ENCODE measurements at places on chromosomes 3 and 15.

GRCh38 chr3:119974656-119975055 is 119.6 kb downstream of the GSK3B start:
- DNase-seq = no peak

DNA sequence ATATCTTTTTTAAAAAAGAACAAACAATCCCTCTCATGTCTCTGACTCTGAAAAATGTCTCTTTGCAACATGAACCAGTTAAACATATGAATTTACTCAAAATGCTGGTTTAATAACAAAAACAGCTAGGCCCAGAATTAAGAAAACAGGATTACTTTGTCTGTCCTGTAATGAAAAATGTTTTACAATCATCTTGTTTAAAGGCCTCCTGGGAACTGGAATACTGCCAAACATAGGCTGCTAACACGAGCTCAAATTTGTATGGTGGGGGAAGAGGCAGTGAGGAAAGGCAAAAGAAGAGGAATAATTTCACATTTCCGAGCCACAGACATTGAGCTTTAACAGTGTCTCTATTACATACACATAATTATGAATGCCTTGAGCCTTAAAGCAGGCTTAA is 61.7 kb upstream of the PPIB start:
- no peak for DNase-seq

DNA sequence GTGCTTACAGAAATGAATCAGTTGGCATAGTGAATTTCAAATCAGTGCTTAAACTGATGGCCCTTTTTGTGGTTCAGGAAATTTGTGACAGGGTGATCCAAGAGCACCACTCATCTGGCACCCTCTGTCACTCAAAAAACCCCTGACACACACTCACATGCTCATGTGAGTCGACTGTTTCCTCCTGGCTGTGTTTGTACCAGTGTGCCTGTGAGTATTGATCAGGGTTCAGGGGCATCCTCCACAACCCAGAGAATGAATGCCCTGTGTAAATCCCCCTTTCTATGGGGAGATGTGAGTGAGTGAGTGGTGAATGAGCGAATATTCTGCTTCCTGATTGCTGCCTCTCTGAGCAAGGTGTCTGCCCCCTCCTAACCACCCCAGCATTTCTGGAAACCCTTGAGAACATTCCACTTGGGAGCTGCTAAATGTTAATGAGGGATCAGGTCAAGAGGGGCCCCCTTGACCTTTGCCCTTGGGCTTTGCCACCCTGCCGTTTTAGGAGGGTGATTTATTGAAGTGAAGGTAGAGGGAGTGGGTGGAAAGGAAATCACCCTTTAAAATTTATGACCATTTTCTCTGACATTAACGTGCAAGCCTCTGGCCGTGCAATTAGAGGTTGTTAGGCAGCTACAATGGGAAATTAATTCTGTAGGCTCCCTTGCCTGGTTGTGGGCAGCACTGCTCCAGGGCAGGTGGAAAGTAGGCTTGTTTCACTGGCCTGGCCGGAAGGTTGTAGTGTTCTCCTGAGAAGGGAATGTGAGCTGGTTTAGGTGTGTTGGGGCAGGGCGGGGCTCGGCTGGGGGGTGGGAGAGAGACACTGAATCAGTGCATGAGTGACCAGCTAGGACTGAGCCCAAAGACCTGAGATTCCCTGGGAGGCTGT is 87.2 kb downstream of the SLCO3A1 start:
- DNase-seq = no peak

DNA sequence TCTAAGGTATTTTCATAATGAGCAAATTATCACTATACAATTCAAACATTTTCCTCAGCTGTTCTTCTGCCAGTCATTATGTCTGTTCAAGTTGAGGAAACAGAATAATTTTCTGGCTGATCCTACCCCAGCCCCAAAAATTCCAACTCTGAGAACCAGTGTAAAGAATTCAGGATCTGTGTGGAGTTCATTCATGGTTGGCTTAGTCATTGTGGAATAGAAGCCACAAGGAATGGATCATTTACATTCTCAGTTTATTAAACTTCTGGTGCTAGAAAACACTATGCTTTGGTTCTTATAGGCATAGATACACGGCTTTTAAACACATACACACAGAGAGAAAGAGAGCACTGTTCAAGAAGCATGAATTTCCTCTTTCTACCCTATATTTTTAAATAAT is 134.6 kb downstream of the CMSS1 start:
- DNase-seq = no peak

DNA sequence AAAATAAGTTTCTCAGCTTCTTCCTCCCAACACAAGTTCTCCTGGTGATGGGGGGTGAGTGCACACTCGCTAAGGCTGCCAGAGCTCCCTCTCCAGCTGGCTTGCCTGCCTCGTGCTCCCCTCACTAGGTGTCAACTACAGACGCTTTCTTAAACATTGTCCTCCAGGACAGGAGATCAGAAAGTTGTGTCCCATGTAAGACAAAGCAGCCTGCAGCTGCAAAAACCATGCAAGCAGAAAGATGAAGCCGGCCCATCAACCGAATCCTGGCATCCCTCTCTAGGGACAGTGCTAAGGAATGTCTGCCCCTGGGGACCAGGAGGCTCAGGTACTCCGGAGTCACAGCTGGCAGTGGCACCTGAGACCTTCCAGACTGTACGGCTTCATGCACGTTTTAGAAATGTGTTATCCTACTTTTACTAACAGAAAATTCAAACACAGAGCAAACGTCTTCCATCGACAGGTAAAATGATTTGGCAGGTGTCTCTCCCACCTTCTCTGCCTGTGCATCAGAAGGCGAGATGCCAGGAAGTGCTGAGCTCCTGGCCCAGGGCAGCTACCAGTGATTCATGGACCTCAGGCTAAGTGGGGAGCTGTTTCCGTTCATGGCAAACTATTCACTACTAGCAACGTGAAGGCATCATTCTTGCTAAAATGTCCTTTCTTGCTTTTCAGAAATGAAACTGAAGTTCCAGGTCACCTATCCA is 246.1 kb downstream of the ADAMTS17 start:
- DNase-seq = no peak

DNA sequence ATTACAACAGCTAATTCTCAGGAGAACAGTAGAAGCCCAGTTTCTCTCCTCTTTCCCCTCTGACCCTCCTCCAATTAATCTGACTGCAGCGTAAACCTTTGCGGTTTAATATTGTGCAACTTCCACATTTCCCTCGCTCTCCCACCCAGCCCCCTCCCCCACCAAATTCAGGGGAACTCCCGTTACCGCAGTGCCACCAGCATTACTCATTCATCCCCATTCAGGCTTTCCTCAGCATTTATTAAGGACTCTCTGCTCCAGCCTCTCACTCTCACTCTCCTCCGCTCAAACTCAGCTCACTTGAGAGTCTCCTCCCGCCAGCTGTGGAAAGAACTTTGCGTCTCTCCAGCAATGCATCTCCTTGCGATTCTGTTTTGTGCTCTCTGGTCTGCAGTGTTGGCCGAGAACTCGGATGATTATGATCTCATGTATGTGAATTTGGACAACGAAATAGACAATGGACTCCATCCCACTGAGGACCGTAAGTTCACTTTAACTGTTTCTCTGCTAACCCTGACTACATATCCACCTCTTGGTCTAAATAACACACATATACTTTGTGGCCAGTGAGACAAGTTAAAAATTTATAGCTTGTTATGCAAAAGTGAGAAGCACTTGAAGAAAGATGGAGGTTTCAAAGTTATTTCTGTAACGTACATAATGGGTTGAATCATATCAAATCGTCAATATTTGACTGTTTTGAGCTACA is at the start of gene PTX3:
TSS of gene PTX3 (plus strand) at position 268 of the 709 bp plus-strand sequence. CDS start at position 352, 84 bp downstream.
- DNase-seq = no peak

- DNase-seq = no peak
Observed at GRCh38 chr15:55742498-55742926, 440 bp downstream of the PRTG start.

DNA sequence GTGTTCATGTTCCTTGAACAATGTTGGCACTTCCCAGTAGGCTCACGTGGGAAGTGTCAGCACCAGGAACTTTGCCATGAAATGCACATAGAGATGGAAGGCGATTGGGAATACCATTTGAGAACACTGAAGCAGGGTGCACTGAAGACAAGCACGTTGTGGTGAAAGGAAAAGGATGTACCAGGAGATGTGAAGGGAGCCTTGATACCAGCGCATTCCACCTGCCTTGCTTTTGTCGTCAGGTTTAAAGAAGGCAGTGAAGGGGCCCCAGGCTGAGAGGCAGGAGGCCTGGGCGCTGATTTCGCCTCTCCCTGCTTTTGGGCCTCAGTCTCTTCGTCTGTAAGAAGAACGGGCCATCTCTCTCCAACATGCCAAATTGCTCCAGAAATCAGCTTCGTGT is 194.5 kb upstream of the HES1 start:
- DNase-seq = no peak

DNA sequence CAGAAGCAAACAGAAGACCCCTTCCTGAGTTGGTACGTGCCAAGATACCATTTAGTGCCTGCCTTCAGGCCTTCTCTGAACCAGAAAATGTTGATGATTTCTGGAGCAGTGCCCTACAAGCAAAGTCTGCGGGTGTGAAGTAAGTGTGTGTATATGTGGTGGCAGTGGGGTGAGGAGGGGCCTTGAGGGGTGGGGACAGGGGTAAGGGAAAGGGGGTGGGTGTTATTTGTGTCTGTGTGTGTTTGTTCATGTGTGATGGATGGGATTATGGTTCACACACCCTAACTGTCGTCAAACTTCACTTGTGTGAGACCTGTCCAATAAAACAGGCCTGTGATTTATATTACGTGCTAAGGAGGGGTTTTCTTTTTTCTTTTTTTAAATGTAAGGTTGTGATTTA is 92.2 kb downstream of the USP13 start:
- DNase-seq = no peak

DNA sequence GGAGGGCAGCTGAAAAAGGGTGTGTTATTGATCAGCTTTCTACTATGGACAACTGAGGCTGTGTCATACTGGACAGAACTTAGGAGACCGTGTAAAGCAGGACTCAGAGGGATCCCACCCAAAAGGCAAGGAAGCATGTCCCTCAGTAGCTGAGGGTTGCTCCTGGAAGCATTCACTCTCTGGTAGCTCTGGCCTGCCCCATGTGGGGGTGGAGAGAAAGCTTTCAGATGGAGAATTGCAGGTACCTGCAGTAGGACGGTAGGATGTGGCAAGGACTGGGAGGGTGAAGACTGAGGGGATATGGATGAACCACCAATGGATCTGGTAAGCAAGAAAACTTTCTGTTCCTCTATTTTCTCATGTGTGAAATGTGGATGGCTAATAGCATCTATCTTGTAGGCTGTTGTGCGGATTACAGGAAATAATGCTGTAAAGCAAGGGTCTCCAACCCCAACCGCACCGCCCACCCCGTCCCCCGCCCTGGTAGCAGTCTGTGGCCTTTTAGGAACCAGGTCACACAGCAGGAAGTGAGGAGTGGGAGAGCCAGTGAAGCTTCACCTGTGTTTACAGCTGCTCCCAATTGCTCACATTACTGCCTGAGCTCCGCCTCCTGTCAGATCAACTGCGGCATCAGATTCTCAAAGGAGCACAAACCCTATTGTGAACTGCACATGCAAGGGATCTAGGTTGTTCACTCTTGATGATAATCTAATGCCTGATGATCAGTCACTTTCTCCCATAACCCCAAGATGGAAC is 157.7 kb upstream of the PROK2 start:
- DNase-seq = no peak

DNA sequence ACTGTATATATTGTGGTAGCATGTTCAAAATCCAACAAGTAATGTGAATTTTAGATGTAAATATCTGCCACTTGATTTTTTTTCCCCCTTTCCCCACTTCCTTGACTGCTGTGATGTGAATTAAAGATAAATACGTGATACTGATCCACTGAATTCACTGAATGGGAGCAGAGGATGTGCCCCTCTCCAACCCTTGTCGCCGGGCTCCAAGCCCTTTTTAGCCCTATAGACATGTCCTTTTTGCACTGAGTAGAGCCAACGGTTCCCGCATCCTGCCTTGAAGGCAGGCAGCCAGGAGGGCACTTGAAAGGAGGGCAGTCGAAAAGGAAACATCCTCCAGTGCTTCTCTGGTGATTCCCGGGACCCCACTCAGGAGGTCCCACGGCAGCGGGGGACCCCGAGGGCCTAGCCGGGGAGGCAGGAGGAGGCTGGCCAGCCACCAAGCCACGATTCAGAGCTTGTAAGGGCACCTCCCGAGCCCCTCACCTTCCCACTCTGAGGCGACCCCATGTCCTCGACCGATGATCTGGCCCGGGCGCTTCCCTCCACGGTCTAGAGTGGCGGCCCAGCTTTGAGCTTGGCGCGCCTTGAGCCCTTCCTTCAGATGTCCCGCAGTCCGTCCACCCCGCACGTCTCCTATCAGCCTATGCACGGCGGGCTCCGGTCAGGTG is 901 bp upstream of the MANF start:
- peak; percentile 36 for DNase-seq

DNA sequence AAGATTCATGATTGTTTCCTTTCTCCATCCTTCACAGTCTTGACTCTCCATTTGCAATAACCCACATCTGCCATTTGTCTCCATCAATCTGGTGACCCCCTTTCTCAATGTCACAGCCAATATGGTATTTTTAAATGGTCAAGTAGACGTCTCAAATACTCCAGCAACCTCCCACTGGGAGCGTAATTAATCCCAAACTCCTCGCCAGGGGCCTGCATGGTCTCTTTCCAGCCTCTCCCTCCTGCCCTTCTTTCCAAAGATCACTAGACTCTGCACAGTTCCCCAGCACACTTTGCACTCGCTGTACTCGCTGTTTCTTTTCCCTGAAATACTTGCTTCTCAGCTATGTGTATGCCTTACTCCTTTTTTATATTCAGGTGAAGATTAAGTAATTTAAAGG is 115.3 kb downstream of the PLCH1 start:
- no peak for DNase-seq

DNA sequence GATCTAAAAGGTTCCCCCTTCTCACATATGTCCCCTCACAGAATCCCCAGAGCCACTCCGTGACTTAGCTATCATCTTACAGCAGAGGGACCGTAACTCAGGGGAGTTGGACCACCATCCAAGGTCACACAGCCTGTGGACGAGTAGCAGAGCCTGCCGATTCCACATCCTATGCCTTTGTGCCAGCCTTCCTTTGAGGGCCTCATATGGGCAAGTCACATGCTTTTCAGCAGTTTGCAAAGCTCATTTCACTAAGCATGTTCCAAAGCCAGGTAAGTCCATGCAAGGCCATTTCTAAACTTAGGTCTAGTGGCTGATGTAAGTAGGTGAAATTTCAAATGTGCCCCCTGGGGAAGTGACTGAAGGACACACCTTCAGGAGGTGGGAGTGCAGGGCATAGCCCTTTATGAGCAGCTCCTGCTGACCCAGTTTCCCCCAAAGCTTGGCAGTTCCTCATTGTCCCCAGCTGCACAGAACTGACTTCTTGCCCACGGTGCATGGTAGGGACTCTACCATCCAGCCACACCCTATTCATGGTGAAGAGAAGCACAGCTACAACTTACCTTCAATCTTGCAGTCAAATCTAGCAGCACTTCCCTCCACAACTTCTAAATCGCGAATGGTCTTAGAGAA is 33.3 kb upstream of the HACD2 start:
- no peak for DNase-seq

- no peak for DNase-seq
Observed at GRCh38 chr3:34077417-34078195, 279.2 kb downstream of the PDCD6IP start.

DNA sequence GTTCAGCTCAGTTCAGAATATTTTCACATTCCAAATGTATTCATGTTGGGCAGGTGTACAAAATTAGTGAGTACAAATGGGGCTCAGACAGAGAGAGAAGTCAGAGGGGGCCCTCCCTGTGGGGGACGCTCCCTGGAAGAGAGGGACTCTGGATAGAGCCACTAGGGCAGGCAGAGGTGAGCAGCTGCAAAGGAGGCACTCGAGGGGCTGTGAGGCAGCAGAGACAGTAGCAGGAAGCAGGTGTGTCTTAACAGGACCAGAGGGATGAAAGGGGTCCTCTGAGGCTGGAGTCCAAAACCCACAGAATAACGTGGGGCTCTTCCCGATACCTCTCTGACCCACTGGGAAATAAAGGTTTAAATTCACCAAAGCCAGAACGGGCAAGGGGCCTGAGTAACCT is 127.1 kb downstream of the MEGF11 start:
- no peak for DNase-seq

GRCh38 chr15:83610132-83610531 is 43.8 kb upstream of the ADAMTSL3 start:
- no peak for DNase-seq

Measured in stimulated activated CD4-positive, alpha-beta T cell treated with anti-CD3 and anti-CD28 coated beads, TNF-alpha, amount 100 ng/mL, for 4 hours (primary cell).